Left lobe of liver (tissue), 2 donors: ENCODE measurements at places on chromosomes 2 and 18.

- no peak for DNase-seq
Measured at GRCh38 chr2:217338306-217338916, 478.5 kb upstream of the TNP1 start.

- DNase-seq, result no peak
Measured at GRCh38 chr2:17084877-17085276, 419.2 kb upstream of the CYRIA start.

DNA sequence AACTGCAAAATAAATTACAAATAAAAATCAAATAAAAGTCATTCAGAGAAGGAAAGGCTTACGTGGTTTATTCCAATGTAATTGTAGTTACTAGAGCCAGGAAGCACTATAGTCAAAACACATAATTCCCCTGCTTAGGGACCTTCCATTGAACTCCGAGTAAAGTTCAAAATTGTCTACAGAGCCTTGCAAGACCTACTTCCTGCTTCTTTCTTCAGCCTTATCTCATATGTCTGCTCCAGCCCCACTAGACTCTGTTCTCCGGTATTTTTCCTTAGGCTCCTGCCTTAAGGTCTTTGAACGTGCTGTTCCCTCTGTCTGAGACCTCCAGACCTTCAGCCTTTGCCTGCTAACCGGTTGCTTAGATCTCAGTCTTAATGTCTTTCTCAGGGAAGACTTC lies 104.3 kb downstream of the ARL6IP6 start:
- DNase-seq, result no peak

DNA sequence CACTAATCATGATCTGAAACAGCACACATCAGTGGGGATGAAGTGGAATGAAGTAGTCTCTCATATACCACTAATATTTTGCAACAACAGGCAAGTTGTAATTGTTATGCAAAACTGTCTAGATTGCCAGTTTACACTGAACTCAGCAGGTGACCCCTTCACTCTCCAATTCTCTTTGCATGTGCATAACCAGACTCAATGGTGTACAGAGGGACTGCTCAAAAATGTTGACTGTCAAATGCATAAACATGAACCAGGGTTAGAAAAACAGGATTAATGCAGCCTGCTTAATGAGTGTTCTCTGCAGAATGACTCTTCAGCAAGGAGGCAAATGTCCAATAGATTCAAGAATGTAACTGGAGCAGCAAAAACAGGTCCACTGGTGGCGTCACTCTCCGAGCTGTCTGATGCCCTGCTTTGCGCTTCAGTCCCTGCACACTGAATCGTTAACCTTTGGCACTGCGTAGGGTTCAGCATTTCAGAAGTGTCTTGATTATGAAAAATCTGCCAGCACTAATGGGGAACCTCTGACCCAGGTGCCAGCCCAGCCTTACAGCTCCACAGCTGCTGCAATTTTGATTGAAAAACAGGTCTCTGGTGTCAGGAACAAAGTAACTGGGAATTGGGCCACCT lies 209.3 kb downstream of the TDRD15 start:
- DNase-seq, result no peak

DNA sequence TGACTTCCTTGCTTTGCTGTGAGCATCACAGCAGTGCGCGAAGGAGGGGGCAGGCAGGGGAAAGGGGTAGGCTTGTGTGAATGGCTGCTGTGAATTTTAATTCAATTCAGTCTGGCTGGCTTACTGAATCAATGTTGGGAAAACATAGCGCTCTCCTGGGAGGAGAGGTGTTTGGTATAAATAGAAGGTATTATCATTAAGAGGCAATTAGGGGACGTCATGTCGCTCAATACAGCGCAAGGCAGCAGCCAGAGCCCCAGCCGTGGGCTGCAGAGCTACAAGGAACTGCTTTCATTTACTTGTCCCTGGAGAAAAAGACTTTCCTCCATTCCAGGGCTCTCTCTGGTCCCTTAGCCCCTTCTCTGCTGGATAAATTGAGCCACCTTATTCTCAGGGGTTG lies 181.4 kb upstream of the MSH6 start:
- no peak for DNase-seq

DNA sequence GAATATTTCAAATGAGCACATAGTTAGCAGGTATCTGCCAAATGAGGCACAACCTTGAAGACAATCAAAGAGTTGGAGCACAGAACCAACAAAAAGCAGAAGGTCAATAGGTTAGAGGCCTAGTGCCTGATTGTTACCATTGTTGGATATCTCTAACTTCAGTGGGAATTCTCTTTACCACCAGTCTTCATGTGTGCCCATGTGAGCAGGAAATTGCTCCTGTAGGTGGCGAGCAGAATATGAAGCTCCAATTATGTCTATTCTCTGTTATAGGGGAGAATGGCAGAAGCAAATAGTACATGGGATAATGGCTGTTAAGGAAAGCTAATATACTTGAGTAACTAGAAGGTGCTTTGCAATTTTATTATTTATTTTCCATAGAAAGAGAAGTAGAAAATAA lies 14.9 kb upstream of the ZNF385B start:
- no peak for DNase-seq

DNA sequence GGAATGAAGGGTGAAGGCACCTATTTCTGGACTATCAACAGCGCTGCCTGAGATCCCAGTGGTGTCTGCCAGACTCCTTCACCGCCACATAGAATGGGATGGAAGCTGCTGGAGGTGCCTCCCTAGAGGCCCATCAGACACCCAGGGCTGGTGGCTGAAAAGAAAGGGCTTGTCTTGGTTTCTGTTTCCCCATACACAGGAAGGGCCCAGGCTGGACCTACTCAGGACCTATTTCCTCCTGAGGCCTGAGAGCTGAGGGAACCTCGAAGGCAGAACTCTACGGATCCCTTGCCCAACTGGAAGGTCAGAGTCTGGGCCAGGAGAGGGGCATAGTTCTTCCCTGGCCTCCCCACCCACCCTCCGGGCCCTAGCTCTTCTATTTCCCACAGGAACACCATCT lies 2.9 kb upstream of the CLEC4F start:
- no peak for DNase-seq

DNA sequence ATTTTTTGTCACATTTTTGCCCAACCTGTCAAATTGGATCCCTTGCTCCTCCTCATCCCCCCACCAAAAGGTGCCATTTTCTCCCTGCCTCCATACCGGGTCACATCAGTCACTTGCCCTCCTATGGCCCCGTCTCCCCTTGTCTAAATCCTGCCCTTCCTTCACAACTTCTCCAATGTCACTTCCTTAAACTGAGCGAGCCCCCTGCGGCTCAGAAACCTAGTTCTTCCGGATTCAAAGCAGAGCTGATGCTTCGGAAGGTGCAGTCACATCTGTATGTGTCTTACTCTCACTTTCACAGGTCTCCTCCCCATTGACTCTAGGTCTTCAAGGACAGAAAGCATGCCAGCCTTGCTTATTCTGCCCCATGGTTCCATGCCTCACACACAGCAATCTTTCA lies 22.1 kb downstream of the TNP1 start:
- DNase-seq, result no peak

- no peak for DNase-seq
Measured at GRCh38 chr2:94966689-94967088, 58.8 kb upstream of the MAL start.

DNA sequence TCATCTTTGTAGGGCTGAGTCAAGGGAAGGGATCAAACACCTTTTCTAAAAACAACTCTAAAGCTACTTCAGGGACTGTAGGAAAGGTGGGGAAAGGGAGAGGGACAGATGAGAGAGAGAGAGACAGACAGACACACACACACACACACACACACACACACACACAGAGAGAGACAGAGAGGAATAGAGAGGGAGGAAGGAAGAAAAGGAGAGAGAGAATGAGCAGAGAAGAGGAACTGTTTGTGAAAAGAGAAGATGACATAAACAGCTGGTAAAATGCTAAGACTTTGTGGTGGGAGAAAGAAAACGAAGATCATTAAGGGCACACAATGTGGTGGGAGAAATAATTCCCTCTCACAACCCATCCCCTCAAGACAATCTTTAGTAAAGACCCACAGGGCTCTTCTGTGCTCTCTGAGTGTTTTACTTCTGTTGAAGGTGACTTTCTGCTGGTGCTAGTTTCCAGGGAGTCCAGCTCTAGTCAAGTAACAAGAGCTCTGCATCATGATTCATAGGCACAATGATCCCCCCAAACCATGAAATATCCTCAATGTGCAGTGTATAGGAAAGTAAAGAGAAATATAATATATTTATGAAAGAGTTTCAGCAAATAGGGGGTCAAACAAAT lies 77.2 kb upstream of the STK17B start:
- no peak for DNase-seq

DNA sequence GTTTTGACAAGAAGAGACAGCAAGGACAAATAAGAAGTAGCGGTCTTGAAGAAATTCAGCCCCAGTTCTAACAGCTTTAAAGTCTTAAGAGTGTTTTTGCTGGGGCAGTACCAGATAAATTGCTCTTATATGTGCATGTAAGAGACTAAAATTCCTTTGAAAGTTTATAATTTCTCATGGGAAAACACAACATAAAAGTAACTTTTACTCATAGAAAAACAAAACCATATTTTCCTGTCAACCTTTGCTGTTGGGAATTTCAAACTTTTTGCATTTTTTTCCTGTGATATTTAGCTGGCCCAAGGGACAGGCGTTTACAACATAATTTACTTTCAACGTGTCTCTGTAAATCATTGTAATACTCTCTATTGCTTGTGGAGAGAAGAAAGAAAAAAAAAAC lies 767.8 kb upstream of the ZEB2 start:
- DNase-seq, result no peak

DNA sequence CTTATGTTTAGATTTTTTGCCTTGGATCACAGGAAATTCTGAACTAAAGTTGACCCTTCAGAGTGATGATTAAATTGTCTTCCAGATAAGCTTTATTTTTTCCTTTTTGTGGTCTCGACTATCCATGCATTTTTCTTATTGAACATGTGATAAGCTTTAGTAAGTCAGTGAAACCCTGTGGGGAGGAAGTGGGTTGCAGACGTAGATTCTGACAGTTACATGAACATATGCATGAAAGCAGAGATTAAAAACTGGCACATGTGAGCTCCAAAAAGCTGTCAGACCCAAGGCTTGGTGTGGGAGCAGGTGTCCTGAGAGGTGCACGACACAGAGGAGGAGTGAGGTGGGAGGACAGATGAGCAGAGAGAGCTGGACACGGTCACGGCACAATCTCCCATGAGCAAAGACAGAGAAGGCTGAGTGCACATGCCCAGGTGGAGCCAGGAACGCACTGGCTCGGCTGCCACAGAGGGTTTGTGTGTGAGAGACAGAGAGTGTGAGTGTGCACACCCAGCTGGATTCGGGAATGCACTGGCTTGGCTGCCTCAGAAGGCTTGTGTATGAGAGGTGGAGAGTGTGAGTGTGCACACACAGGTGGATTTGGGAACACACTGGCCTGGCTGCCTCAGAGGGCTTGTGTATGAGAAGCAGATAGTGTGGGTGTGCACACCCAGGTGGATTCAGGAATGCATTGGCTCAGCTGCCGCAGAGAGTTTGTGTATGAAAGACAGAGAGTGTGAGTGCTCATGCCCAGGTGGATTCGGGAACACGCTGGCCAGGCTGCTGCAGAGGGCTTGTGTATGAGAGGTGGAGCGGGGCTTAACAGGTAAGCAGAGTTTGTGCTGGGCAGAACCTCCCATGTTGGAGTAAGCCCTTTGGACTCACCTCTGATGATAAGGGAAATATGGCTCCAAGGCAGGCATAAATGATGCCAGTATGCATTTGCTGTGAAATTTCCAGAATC lies 849.1 kb upstream of the SALL3 start:
- DNase-seq, result no peak

GRCh38 chr18:56380685-56381084 lies 257.7 kb downstream of the TXNL1 start:
- no peak for DNase-seq

DNA sequence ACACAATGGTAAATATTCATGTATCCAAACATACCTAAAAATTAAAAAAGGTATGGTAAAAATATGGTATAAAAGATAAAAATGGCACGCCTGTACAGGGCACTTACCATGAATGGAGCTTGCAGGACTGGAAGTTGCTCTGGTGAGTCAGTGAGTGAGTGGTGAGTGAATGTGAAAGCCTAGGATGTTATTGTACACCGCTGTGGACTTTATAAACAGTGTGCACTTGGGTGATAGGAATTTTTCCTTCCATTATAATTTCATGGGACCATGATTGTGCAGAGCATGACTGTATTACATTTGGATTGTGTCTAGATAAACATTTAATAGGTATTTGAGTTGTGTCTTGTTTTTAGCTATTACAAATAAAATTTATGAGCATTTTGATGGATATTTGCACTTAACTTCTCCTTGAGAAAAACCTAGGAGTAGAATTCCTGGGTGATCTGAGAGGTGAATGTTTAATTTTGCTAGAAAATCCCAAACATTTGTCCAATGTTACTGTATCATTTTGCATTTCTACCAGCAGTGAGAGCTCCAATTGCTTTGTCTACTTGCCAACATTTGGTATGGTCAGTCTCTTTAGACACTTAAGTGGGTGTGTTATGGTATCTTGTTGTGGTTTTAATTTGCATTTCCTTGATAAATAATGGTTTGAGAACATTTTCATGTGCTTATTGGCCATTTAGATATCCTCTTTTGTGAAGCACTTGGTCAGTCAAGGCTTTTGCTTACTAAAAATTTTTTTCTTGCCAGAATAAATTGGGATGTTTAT lies 81.7 kb downstream of the BCL2L11 start:
- no peak for DNase-seq

- DNase-seq, result no peak
Measured at GRCh38 chr2:238942726-238943300, 94.9 kb downstream of the TWIST2 start.

GRCh38 chr2:25362434-25363145 lies 20.9 kb upstream of the DNMT3A start:
- no peak for DNase-seq

DNA sequence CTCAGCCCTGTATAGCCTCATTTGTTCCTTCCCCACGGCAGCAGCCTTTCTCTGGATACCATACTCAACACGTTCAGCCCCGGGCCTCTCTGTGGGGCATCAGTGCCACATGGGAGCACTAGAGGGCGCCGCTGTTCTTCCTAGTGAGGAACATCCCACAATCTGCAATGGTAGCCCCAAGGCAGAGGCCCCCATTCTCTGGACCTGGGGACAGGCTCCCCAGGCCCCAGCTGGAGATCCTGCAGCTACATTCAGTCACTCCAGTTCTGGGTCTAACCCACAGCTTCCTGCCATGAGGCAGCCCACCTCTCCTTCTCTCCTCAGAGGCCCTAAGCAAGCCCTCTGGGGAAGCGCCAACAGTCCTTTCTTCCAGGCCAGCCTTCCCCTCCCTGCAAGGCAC lies 14.2 kb upstream of the SFXN5 start:
- DNase-seq, result peak; percentile 86

DNA sequence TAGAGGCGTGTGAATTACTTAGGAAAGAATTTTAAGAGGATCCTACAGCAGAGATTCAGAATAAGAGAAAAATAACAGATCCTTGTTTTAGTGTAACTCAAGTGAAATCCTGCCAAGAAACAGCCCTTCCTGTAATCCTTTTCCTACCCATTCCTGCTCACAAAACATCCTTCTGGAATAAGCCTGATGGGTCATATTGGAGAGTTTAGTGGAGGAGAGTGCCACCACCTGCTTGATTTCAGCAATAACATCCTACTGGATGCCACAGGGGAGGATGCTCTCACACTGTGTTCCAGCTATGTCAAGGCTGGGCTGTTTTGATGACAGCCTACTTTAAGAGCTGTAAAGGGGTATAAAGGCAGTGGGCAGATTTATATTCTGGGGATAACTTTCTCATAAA lies 54.8 kb upstream of the CCDC178 start:
- DNase-seq, result no peak
